ENCODE measurements at places on chromosomes 5 and 9.
A peak's percentile ranks its signal among the peaks of the same experiment; 100 is the strongest.

GRCh38 chr5:68540798-68541590, 325.4 kb downstream of the PIK3R1 start:
- DNase-seq, result no peak

GRCh38 chr9:90024823-90025222, 420.0 kb downstream of the GADD45G start:
- DNase-seq, result no peak

DNA sequence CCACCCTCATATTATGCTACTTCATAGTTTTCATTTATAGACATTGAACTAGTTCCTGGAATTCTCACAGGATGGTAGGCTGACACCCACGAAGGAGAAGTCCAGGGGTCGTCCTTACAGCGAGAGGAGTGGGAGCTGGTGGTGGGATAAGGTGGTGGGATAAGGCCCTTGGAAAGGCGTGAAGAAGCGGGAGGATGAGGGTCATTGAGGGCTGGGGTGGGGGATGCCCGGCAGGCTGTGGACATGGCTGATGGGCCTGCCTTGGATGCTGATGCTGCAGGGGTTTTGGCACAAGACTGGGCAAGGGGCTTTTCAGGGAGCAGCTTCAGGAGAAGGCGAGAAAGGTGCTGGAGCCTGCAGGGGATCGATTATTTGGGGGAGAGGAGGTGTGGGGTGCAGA, 9.4 kb downstream of the DAB2IP start:
- no peak for DNase-seq

DNA sequence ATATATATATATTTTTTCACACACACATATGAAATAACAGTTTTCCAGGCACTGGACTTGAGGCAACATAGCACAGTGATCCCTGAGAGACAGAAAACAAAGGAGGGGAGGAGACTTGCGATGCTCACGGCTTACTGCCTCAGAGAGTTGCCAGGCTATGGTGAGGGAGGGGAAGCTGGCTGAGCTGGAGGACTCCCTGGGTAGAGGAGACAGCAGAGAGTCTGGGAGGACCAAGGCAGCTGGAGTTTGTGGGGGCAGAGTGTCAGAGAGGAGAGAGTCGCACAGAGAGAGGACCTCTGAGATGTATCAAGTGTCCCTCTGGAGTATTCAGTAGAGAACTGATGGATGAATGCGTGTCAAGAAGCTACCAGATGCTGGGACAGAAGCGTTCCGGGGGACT, 23.1 kb upstream of the QSOX2 start:
- DNase-seq, result no peak

- DNase-seq, result peak; percentile 79
These were observed 7.0 kb upstream of the IRF1 start for GRCh38 chr5:132497488-132497997.

DNA sequence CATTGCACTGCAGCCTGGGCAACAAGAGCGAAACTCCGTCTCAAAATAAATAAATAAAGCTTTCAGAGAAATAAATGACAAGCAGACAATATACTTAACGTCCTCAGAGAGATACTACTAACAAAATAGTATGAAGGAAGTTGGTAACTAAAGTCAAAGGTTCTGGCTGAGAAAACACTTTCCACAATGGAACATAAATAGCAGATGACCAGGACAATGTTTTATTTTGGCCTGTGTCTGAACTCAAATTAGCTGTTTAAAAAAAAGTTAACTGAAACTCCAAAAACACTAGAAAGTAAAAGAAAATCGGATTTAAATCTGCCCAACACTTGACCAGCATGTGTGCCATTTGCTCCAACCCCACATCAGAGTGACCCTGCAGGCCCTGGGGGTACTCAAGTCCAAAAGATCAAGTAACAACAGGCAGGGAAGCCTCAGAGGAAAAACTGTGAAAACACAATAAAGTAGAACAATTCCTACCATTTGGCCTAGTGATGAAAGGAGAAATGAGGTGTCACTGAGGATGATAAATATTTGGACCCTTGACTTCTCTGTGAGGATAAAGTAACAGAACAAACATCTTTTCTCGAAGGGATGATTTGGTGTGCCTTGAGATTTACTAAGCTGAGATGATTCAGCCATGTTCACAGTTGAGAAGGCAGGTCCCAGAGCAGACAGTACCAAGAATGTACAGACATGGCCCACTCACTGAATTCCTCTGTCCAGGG, 47.7 kb downstream of the LHFPL2 start:
- DNase-seq, result no peak

DNA sequence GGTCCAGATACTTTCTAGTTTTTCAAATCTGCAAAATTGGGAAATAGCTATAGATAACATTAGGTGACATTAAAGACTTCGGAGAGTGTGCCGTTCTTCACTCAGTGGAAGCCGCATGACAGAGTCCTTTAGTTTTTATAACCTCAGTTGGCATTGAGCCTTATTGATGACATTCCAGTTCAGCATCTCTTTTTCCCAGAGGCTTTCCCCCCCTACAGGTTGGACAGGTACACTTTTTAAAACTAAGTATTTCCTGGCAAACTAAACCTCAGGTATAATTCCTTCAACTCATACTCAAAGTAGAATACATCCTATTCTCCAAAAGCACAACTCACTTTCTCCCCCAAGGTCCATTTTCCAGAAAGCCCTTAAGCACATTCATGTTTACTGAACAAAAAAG, 58.7 kb downstream of the SLC46A2 start:
- no peak for DNase-seq

- DNase-seq, result no peak
These were observed 412.5 kb upstream of the POU5F2 start for GRCh38 chr5:94153736-94154450.

DNA sequence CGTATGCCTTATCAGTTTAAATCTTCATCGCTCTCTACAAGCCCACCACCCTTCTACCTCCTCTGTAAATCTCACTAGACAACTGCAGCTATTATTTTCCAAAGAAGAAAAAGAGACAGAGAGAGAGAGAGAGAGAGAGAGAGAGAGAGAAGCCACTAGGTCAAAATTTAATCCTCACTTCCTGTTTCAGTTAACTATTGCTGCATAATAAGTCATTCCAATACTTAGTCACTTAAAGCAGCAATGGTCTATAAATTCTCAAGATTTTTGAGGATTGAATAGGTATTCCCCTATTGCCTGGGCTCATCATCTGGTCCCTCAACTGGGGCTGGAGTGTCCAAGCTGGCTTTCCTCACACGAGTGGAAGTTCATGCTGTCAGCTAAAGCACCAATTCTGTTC, 68.8 kb downstream of the ITGA1 start:
- DNase-seq, result no peak

GRCh38 chr5:75243510-75243909, 6.8 kb upstream of the ANKRD31 start:
- DNase-seq, result no peak

DNA sequence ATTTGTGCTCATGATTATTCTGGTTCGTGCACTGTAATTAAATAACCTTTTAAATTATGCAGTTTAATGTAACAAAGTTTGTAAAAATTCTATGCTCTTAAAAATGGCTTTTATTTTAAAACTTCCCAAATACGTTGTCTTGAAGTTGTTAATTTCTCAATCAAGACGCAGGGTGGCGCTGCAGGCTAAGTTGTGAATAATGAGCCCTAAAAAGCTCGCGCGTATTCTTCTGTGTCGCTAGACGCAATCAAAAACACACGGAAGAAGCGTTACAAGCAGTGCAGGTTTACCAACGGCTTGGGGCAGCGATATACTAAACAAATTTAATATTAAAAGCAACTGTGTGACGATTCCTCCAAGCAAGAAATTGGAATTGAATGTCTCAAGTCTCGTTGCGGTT, at the start of gene PCDHB4:
Gene PCDHB4 (plus strand): TSS at position 256 of the 400 bp plus-strand sequence. CDS start 181 bp downstream, outside the sequence.
- no peak for DNase-seq

DNA sequence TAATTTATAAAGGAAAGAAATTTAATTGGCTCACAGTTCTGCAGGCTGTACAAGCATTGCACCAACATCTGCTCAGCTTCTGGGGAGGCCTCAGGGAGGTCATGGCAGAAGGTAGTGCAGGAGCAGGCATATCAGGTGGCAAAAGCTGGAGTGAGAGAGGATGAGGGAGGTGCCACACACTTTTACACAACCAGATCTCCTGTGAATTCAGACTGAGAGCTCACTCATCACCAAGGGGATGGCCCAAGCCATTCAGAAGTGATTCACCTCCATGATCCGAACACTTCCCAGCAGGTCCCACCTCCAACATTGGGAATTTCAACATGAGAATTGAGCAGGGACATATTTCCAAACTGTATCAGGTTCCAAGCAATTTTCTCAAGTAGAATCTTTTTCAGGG, 84.7 kb upstream of the BRINP1 start:
- no peak for DNase-seq

GRCh38 chr9:137866226-137867141, 11.1 kb upstream of the CACNA1B start:
- DNase-seq, result no peak

GRCh38 chr5:82218374-82219156, 59.6 kb downstream of the RPS23 start:
- DNase-seq, result no peak

DNA sequence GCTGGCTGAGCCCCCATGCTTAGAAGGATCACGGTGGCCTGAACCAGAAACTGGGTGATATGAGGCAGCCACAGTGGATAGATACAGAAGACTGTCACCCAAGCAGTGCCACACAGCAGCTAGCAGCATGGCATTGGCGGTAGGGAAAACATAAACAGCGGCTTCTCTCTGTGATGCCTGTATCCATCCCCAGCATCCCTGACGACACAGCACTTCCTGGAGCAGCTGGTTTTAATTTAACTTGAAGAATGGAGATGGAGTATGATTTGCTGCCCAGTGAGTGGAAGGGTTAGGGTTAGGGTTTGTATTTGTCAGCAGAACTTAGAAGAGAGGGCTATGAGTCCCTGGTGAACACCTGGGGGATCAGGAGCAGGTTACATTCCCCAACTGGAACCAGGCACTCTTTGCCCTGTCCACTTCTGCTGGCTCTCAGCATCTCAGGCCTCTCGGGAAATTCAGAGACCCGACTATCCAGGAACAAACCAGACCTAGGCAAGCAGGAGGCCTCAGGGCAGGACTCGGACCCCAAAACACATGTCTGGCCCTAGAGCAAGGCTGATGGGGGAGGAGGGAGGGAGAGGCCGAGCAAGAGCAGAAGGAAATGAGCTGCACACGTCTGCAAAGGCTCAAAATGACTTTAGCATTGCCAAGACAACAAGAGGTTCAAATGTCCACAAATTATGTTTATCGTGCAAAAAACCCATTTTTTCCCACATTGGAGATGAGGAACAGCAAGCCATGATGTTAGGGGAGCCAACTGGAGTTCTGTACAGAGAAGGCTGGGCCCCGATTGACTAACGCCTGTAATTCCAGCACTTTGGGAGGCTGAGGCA, 6.5 kb upstream of the GGTA1 start:
- no peak for DNase-seq

- no peak for DNase-seq
These were observed 42.9 kb downstream of the BNIP1 start for GRCh38 chr5:173187054-173187743.

DNA sequence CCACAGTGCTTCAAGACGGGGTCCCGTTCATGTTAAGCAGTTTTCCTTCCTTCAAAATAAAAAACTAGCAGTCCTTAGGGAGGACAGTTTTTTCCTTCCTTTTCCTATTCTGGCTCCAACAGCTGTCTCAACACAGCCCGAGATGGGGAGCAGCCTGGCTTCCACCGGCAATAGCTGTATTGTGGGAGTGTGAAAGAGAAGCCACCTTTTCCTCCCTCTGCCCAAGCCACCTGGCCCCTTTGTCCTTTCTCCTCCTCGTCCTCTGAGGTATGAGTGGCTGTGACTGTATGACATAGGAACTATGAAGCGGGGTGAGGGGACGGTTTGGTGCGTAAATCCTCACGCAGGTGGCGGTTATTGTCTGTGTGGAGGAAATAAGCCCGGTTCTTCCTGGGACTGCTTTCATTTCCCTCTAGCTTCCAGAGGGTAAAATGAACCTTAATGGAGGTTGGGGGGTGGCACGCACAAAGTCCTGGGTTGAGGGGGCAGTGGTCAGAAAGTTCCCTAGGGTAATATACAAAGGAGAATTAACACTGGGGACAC, 292.0 kb upstream of the DMRT1 start:
- no peak for DNase-seq

DNA sequence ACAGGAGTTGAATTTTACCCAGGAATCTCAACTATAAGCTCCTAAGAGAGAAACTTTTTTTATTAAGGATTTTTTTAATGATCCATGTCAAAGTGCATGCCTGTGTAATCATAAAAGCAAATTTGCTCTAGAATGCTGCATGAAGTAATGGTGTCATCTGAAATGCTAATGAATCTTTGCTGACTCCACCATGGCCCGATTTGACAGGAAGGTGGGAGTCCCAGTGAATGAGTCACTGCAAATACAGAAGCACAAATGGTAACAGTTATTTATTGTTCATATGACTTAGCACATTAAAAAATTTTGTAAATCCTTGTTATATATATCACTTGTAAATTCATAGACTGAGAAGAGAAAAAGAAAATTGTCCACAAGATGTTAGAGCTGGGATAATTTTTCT, 341.3 kb downstream of the RASEF start:
- no peak for DNase-seq

GRCh38 chr5:79575996-79576395, 36.2 kb upstream of the TENT2 start:
- no peak for DNase-seq

GRCh38 chr9:118418887-118419565, 714.8 kb downstream of the TLR4 start:
- no peak for DNase-seq

DNA sequence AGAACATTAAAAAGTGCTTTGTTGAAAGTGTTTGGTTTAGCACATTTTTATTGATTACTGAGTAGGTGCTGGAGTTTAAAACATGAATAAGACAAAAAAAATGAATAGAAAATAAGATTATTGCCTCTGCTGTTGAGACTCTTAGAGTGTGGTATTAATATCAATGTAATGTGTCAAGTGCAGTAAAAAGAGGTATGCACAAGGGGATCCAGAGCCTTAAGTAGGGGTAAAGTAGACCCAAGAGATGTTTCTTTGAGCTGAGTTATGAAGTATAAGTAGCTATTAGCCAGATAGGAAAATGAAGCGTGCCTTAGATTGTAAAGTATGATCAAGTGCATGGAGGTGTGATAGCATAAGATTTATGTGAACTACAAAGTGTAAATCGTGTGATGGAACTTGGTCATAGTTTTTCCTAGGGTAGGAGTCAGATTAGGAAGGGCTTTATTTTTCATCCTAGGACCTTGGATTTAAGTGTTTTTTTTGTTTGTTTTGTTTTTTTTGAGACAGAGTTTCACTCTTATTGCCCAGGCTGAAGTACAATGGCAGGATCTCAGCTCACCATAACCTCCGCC, 45.2 kb downstream of the NSD1 start:
- DNase-seq, result no peak

- no peak for DNase-seq
These were observed 151.6 kb upstream of the PHYKPL start for GRCh38 chr5:178383919-178384815.

DNA sequence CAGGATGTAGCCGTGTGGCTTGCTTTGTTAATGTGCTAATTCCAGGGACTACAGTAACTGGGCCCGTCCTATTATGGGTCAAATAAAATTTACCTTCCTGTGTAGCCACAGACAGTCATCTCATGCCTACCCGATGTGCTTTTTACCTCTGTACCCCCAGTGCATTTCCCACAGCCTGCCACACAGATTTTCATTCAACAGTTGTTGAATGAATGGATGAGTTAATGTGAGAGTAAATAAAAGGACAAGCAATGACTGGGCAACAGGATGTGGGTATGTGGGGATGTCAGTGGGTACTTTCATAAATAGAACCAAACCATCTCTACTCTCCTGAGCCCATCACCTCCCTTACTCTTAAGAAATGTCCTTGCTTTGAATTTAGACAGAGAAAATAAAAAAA, 441.2 kb upstream of the ZNF462 start:
- DNase-seq, result no peak

GRCh38 chr9:136482046-136482792, 621 bp downstream of the SEC16A start:
- peak; percentile 1 for DNase-seq
